ENCODE measurements at places on chromosomes 7 and 10.

- no peak for DNase-seq
Measured at GRCh38 chr10:124864421-124865193, 63.0 kb downstream of the ABRAXAS2 start.

- no peak for DNase-seq
Measured at GRCh38 chr7:74290981-74291441, 1.8 kb downstream of the CLIP2 start.

GRCh38 chr10:86954681-86955500 is 2.5 kb downstream of the MMRN2 start:
- DNase-seq = no peak

- peak; percentile 43 for DNase-seq
Measured at GRCh38 chr7:4460597-4460996, 221.5 kb upstream of the FOXK1 start.

GRCh38 chr10:13890233-13891127 is 303.7 kb downstream of the PRPF18 start:
- no peak for DNase-seq

DNA sequence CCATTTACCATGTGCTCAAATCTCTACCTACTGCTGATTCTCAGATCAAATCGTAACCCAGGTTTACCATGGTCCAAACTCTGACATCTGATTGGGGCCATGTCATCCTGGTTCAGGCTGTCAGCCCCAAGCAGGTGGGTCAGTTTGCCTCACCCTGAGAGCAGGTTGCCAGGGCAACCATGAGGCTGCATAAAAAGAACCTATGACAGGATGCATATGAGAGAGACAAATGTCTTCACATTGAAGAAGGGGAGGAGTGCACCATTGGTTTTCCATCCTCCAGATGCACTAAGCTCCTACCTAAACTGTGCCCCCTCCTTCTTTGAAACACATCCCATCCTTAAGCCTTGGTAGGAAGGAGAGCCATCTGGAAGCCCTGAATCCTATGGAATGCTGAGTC is 10.2 kb downstream of the PRSS1 start:
- DNase-seq = no peak

GRCh38 chr7:158488181-158488971 is 99.2 kb downstream of the PTPRN2 start:
- DNase-seq = no peak

DNA sequence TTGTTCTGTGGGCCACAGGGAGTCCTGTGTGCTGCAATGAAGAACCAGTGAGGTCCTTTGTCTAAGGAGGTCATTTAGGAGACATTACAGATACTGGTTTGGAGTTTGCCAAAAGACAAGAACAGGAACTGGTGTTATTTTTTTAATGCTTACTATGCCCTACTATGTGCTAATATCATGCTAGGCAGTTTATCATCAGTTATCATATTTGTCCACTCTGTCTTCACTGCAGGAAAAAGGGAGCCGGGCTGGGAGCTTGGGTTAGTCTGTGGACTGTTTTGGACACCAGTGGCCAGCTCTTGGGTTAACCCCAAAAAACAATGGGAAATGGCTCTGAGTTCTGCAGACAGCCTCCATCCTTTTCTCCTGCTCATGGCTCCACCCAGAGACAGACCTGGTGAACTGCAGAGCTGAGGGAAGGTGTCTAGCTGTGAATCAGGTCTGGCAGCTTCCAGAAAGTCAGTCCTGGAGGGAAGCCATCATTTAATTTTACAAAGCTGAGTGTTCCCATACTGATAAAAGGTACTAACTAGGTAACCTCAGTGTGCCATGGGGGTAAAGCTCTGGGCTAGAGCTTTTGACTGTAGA is 101.2 kb upstream of the ZNF746 start:
- DNase-seq = no peak

DNA sequence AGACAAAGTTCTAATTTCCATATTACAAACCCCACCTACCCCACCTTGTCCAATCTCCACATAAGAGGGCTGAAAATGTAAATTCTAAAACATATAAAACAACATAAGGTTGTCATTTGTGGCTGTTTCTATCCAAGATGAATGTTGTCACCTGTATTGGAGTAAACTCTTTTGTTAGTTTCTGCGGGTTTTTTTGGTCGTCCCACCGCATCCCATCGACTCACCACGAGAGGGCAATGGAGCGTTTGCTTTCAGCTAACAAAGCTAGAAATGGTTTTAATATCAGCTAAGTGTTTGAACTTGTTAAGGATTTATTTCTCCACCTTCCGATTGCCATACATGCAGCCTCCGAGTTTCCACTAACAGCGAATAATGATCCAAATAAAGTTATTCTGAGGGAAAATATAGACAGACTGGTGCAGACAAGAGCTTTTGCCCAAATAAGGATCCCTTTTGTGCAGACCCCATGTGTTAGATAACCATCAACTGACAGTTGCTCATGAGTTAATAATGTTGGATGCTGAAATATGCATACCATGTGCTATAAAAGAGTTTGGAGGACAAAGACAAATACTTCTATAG is 137.2 kb downstream of the ARID5B start:
- DNase-seq = peak; percentile 16

DNA sequence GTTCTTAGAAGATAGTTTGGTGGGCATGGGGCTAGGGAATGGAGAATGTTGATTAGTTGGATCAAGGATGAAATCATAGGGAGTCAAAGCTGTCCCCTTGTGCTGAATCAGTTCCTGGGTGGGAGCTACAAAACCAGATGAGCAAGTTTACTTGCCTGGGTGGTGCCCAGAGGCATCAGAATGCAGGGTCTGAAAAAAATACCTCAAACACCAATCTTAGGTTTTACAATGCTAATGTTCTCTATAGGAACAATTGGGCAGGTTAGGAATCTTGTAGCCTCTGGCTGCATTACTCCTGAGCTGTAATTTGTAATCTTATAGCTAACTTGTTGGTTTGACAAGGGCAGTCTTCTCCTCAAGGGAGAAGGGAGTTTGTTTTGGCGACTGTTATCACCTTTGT is 34.4 kb downstream of the LHFPL3 start:
- DNase-seq = no peak

Measured in NCI-H2081 treated with DMSO at 0.1 percent for 48 hours (cell line).